Calu3 (cell line): ENCODE measurements at places on chromosomes 7 and 10.
A peak's percentile ranks its signal among the peaks of the same experiment; 100 is the strongest.

- no peak for DNase-seq
These were observed 966.8 kb downstream of the LRMDA start for GRCh38 chr10:76398043-76398710.

DNA sequence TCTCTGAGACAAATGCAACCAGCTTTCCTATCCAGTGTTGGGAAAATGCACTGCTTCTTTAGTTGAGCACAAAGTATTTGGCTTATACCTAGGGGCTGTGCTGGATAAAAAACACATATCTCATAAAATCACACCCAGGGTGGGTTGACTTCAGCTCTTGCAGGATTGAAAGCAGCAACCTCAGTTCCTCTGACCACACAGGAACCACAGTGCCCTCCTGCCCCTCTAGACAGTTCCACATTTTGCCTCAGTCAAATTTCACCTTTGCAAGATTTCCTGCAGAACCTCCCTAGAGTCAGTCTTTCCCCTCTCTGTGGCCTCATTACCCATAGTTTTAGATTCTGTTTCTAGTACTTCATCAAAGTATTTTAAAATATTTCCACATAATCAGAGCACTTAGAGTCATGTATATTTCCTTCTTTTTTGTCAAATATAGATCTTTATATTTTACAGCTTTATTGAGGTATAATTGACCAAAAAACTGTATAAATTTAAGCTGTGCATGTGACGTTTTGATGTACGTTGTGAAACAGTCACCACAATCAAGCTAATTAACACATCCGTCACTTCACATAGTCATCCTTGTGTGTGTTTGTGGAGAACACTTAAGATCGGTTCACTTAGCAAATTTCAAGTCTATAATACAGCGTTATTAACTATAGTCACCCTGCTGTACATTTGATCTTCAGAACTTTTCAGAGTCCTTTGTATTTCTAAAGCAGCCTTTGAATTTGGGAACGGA, 37.0 kb upstream of the EGR2 start:
- no peak for DNase-seq

- DNase-seq, result no peak
These were observed 120.6 kb downstream of the SEM1 start for GRCh38 chr7:96589038-96589437.

- no peak for DNase-seq
These were observed 109.3 kb downstream of the UBE2H start for GRCh38 chr7:129843365-129843898.

DNA sequence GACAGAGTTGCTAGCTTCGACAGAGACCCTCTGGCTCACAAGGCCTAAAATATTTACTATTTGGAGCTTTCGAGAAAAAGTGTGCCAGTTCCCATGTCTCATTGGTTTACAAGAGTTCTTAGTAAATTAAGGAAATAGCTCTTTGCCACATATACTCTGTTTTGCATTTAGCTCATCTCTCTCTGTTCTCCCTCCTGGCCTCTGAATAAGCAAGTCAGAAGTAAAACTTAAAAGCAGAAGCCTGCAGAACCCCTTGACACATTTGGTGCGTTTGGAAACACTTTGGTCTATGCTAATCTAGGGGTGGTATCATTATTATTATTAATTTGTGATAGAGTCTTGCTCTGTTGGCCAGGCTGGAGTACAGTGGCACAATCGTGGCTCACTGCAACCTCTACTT, 6.4 kb downstream of the CARD11 start:
- DNase-seq, result no peak

DNA sequence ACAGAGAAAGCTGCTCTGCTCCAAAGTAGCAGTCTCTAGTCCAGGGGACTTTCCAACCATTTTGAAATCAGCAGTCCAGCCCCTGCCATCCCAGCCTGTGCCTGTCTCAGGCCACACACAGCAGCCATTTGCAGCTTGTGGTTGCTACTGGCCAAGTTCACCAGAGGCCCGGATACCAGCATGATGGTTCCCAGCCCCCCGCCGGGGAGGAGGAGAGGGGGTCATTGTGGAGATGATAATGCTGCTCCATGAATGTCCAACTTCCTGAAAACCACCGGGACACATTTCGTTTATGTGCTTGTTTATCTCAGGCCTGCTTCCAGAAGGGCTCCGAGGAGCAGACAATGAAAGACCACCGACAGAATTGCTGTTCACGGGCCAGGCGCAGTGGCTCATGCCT, 160.0 kb downstream of the UBE2H start:
- no peak for DNase-seq

GRCh38 chr7:51295440-51296245, 21.0 kb downstream of the COBL start:
- no peak for DNase-seq

DNA sequence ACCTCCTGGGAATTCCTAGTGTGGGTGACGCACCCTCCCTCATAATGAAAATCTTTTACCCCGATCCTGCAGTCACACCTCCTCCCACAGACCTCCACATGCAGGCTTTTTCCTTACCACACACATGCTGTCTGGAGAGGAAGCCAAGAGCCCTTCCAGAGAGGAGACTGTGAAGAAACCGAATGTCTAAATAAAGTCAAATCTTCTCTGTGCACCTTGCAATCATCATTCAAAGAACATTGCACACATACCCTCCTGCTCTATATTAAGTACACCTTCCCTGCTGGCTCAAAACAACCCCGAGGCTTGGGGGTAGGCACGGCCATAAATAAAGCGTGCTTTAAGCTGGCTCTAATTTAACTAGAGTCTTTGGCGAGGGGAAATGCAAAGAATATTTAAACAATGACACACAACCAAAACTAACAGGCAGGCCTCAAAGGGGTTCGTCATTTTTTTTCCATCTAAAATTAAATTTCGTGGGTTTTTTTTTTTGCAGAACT, 34.9 kb downstream of the CALML3 start:
- no peak for DNase-seq

DNA sequence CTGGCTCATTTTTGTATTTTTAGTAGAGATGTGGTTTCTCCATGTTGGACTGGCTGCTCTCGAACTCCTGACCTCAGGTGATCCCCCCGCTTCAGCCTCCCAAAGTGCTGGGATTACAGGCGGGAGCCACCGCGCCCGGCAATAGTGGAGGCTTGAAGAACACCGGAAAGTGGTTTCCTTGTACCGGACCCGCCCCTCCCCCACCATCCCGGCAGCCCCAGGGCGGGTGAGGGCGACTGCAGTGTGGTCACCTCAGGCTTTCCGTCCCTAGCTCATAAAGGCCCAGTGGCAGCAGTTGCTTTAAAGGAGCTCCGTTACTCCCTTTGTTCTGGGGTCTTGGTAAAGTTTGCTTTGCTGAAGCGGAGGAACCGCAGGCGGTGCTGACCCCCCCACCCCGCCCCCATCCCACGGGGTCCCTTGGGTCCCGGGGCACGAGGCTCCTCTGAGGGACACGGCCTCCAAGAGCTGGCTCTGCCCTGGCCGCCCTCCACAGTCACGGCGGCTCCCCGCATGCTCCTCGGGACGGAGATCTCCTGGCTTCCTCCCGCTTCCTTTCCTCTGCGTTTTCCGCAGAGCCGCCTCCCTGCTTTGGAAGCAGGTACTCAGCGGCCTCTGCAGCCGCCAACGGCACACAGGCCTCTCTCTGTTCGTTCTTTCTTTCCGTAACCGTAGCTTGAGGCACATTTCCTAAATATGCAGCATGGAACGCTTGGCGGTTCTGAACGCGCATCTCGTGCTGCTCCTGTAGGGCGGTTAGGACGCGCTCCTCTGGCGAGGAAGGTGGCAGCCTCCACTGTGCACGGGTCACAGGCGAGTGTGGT, 77.3 kb downstream of the DNAJB6 start:
- DNase-seq, result no peak

DNA sequence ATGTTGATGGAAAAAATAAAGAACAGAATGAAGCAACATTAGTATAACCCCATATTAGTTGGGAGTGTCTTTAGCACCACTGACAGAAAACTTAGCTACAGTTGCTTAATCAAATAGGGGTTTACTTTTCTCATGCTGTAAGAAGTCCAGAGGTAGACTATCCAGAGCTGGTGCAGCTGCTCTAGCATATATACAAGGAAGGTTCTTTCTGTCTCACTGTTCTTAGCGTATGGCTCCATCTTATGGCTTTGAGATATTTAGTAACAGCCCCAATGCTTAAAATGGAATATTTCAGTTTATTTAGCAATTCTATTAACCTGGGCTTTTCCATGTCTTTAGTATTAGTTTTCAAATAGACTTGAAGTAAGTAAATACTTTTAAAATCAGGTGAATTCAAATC, 15.2 kb upstream of the WNT2 start:
- no peak for DNase-seq

DNA sequence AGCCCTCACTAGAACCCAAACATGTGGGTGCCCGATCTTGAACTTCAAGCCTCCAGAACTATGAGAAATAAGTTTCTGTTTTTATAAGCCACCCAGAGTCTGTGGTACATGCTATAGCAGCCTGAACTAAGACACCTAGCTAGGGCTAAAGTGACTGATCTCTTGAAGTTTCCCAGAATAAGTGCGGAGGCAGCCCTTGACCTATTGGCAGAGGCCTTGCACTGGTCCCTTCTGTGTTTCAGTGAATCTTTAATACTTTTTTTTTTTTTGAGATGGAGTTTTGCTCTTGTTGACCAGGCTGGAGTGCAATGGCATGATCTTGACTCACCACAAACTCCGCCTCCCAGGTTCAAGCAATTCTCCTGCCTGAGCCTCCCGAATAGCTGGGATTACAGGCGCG, 85.1 kb downstream of the SVOPL start:
- no peak for DNase-seq

DNA sequence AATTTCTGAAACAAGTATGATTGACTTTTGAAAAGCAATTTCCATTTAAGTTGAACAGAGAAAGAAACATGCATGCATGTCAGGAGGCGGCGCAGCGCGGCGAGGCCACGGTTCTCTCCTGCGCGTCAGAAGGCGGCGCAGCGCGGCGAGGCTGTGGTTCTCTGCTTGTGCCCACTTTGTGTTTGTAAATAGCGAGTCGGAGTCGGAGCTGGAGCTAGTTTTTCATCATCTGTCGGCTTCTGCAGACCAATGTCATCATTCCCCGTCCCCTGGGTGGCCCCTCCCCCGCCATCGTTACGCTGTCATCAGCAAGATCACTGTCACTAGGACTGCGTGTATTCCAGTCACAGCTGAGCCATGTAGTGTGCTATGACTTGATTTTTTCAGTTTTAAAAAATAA, 49.2 kb downstream of the INPP5A start:
- no peak for DNase-seq

DNA sequence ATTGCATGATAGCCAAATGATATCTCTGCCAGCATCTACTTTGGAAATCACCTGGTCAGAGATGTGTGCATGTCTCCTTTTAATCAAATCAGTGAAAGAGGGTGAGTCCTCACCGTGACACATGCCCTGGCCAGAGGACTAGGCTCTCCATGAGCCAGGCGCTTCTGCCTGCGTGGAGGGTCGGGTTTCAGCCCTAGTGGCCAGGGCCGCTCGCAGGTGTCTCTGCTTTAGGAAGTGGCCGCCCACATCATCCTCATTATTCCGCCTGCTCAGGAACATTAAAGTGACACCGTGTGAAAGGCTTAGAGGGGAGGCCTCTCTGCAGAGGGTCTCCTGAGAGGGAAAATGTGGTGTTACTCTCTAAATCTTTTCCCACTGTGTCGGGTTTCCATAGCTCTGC, 173.6 kb upstream of the PRKCQ start:
- no peak for DNase-seq

DNA sequence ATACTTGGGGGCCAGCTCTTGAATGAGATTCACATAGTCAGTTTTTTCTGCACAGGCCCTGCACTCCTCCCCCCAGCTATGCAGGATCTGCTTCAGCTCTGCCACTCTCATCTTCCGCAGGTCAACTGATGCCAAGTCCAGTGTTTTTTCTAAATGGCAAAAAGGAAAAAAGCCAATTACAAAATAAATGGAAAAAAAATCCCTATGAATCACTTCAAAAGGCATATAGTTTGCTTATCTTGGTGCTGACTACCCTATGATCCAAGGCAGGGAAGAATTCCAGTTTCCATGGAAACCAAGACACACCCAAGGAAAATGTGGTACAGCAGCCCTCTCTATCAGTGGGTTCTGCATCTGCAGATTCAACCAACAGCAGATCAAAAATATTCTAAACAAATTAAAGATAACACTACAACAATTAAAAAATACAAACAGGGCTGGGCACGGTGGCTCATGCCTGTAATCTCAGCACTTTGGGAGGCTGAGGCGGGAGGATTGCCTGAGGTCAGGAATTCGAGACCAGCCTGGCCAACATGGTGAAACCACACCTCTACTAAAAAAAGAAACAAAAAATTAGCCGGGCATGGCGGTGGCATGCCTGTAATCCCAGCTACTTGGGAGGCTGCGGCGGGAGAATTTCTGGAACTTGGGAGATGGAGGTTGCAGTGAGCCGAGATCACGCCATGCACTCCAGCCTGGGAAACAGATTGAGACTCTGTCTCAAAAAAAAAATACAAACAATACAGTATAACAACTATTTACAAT, 17.6 kb downstream of the CDNF start:
- DNase-seq, result peak; percentile 15

GRCh38 chr10:102001435-102002068, 54.4 kb downstream of the ARMH3 start:
- no peak for DNase-seq

- DNase-seq, result no peak
These were observed 76.0 kb upstream of the DNAAF5 start for GRCh38 chr7:650339-651031.

GRCh38 chr7:26492816-26493215, 201.2 kb downstream of the SNX10 start:
- DNase-seq, result no peak
